HT-29 (cell line): ENCODE measurements at places on chromosomes 5 and 9. TPM values are rescaled to one million over a fixed set of nuclear protein-coding genes. Genes with fewer than 3 reads are reported as not detected.

Gene ADAMTS19
- not detected in 2 replicates for total RNA-seq

Gene MAP1B
- not detected in 2 replicates for total RNA-seq

Gene HTR1A
- total RNA-seq, result not detected in 2 replicates

Gene TRMO
- 16.1 and 25.3 TPM in 2 replicates for total RNA-seq

Gene PCSK1
- total RNA-seq, result not detected in 2 replicates

Gene ACTBL2
- 0.16 and 0.51 TPM in 2 replicates for total RNA-seq

Gene OR1Q1
- total RNA-seq, result not detected in 2 replicates

Gene FAM153A
- not detected in 2 replicates for total RNA-seq

Gene C9orf153
- 0.56 TPM in 1 of 2 replicates, not detected in the other for total RNA-seq

Gene CAMK2A
- total RNA-seq, result not detected in 2 replicates

Gene HAVCR2
- total RNA-seq, result not detected in 2 replicates

Gene CFAP90
- total RNA-seq, result not detected in 2 replicates

Gene CDH6
- total RNA-seq, result not detected in 2 replicates

Gene IL7R
- total RNA-seq, result not detected in 2 replicates

Gene PPIC
- 23.3 and 26.3 TPM in 2 replicates for total RNA-seq

Gene PCDHB7
- 0.05 TPM in 2 replicates for total RNA-seq

Gene NUTM2F
- not detected in 2 replicates for total RNA-seq

Gene ITGA2
- total RNA-seq, result 10.6 and 11.6 TPM in 2 replicates

Gene PTPA
- total RNA-seq, result 206 and 210 TPM in 2 replicates

Gene MAST4
- total RNA-seq, result 4.0 and 4.7 TPM in 2 replicates

Gene NOXA1
- total RNA-seq, result 1.5 and 3.7 TPM in 2 replicates

Gene AGXT2
- total RNA-seq, result not detected in 2 replicates

Gene ELAVL2
- total RNA-seq, result not detected in 2 replicates

Gene TLE1
- total RNA-seq, result 79.0 and 82.1 TPM in 2 replicates

Gene RAB3C
- total RNA-seq, result not detected in 2 replicates

Gene SLC46A2
- total RNA-seq, result not detected in 2 replicates

Gene CEP72
- 31.5 and 42.4 TPM in 2 replicates for total RNA-seq
